ENCODE measurements at places on chromosomes 11 and 22.

DNA sequence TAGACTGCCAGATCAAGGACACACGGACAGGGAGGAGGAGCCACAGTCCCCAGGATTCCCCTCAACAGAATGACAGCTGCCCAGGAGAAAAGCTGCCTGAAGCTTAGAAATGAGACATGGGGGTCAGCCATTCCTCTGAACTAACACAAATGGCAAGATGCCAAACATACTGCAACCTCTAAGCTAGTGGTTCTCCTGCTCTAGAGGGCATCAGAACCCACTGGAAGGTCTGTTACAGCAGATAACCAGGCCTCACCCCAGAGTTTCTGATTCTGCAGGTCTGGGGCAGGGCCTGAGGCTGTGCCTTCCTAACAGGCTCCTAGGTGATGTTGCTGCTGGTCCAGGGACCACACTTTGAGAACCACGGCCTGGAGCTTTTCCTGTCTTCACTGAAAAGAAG is 28.6 kb upstream of the BID start:
- no peak for DNase-seq

- peak; percentile 13 for DNase-seq
Observed at GRCh38 chr11:62805961-62806441, 761 bp upstream of the NXF1 start.

DNA sequence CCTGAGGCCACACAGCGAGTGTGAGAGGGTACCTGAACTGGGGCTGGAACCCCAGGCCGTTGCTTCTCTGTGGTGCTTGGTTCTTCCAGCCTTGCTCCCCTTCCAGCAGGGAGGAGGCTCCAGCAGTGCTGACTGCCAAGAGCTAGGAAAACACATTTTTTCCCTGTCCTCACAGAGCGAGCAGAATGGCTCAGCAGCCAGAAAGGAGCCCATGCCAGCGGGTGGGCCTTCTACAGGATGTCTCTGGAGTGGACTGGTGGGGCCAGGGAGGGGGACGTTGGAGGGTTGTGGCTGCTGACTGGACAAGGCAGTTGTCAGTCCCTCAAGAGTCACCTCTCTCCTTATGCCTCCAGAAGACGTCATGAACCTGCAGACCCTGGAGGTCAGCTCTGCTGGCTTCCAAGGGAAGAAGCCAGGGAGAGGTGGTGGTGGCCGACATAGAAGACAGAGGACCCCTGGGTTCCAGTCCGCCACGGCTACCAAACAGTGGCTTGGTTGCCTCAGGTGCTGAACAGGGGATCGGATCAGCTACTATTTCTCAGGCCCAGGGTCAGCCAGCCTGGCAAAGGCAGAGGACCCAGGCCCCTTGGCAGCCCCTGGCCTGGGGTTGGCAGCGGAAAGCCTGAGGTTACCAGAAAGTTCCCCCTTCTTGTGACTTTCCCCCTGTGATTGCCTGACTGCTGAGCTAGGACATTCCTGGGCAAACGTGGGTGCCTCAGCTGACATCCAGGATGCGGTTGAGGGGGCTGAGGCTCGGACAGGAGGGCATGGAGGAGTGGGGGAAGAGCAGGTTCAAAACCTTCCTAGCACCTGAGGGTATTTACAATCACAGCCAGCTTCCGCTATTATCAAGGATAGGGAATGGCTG is 3.7 kb downstream of the MAFF start:
- peak; percentile 87 for DNase-seq

- DNase-seq, result no peak
Observed at GRCh38 chr22:38564669-38565068, 5.3 kb downstream of the DMC1 start.

GRCh38 chr11:125768336-125769046 is 10.1 kb downstream of the PATE2 start:
- DNase-seq, result no peak

DNA sequence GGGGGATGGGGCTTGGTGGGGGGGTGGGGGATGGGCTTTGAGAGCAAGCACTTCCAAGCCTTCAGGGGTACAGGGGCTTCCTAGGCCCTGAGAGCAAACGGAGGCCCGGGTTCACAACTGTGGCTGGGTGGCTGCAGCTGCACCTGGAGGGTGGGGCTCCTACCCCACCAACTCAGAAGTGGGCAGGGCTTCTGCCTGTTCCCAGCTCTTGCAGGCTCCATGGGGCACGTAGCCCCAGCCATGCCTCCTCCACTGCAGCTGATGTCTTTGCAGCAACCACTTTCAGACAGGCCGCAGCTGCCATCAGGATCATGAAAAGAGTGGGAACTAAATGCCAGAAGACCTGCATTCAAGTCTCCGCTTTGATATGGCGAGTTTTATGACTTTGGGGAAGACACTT is 464.3 kb downstream of the NELL1 start:
- no peak for DNase-seq

DNA sequence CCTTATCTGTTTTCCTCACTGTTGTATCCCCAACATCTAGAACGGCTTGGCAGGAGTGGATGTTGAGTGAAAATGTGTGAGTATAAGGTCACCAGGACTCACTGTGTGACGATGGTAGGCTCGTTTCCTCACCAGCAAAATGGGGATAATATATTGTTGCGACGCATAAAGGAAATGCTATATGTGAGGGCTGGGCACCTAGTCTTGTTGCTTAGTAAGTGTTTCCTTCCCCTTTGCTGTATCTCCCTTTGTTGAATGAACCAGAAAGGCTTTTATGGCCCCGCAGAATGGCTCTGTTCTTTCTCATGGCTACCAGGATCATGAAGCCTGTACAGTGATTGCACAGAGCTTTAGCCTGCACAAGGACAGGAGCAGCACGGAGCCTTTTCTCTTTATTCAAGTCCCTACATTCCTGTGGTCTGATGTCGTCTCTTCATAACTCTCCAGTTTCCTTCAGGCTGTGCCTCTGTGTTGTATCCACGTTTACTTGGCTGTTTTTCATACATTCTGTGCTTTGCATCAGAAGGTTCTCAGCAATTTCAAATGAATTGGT is 5.4 kb downstream of the TNRC6B start:
- peak; percentile 89 for DNase-seq

GRCh38 chr11:88119561-88119960 is 55.7 kb downstream of the RAB38 start:
- DNase-seq, result no peak

GRCh38 chr11:60762851-60763691 is 6.4 kb downstream of the MS4A15 start:
- no peak for DNase-seq

DNA sequence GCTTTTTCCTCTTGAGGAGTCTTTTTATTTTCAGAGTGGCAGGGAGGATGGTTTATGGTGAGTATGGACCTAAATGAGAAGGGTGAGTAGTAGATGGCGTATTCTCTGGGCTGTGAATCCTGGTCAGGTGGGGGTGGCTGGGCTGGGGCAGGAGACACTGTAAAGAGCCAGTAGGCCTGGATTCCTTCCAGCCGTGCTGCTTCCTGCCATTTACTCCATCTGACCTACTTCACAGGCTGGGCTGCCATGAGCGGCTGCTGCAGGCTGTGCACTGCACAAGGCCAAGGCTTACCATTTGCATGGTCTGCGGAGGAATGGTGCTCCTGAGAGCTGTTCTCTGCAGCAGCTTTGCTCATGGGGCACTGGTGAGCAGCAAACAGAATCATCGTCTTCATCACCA is 297.6 kb downstream of the KIRREL3 start:
- no peak for DNase-seq

DNA sequence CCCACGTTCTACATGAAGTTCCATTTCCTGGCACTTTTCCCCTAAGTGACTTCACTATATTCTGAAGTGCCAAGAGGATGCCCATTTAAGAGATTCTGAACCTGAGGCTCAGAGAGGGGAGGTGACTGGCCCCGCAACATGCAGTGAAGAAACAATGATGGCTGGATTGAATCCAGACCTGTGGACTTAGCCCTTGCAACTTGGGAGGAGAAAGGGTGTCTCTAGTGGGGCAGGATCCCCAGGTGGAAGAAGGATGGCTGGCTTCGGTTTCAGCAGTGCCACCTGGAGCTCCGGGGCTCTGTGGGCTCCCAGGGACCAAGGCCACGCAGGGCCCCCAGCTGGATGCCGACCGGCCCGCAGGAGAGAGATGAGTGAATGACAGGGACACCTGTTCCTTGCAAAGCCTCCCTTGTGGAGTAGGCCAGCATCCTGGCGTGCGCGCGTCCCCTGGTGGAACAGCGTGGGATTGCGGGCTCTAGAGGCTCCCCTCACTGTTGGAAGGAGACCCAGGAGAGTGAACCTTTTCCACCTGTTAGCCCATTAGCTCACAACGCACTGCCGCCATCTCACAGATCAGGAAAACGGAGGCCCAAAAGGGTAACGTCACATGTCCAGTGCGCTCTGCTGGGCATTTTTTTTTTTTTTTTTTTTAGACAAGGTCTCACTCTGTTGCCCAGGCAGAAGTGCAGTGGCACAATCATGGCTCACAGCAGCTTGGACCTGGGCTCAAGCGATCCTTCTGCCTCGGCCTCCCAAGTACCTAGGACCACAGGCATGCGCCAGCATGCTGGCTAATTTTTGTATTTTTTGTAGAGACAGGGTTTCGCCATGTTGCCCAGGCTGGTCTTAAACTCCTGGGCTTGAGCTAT is 104.7 kb downstream of the KIAA1671 start:
- DNase-seq, result peak; percentile 50

- DNase-seq, result no peak
Observed at GRCh38 chr11:94217705-94218104, 86.7 kb upstream of the IZUMO1R start.

DNA sequence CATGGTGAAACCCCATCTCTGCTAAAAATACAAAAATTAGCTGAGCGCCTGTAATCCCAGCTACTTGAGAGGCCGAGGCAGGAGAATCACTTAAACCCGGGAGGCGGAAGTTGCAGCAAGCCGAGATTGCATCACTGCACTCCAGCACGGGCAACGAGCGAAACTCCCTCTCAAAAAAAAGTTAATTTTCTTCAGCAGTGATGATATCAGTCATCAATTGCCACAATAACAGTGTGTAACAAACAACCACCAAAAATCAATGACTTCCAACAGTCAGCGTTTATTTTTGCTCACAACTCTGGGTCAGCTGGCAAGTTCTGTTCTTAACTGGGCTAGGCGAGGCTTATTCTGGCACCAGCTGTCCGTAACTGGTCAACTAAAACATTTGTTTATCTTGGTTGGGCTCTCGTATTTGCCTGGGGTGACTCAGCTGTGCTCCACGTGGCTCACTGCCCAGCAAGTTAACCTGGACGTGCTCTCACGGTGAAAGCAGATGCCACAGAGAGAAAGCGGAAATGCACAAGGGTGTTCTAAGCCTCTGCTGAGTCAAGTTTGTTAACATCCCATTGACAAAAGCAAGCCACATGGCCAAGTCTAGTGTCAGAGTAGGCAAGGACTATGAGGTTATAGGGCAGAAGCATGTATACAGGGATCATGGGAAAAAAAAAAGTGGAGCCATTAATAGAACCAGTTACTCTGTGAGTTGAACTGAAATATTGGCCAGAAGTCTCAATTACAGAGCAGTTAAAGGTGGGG is 52.1 kb downstream of the LHFPL7 start:
- DNase-seq, result peak; percentile 99

DNA sequence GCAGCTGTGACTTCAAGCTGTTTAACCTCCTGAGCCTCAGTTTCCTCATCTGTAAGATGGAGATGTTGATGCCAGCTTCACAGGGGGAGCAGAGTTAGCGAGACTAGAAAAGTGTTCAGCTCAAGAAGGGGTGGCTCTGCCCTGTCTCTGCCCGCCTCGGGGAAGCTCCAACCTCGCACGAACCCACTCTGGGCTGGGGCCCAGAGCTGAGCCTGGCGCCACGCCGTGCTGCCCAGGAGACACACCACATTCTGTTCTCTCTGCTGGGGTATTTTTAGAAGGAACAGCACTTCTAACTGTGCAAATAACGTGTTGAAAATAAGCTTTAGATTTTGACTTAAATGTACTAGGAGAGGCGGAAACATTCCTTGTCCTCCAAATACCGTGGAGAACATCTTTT is 74.1 kb downstream of the PHF21B start:
- no peak for DNase-seq

DNA sequence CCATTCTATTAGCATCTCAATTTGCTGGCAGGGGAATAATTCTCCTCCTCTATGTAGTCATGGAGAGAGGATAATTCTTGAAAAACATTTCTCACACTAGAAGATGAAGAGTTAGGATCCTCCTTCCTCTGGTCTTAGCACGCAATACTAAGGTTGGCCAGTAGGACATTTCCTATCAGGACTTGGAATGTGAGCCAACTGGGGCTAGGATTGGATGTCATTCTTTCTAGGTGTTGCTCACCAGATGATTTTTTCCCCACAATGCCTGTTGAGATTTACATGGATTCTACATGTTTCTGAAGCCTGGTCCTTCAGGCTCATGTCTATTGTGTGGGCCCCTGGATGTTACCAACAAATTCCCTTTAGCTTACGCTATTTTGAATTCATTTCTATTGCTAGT is 28.0 kb downstream of the SLN start:
- DNase-seq, result peak; percentile 17

DNA sequence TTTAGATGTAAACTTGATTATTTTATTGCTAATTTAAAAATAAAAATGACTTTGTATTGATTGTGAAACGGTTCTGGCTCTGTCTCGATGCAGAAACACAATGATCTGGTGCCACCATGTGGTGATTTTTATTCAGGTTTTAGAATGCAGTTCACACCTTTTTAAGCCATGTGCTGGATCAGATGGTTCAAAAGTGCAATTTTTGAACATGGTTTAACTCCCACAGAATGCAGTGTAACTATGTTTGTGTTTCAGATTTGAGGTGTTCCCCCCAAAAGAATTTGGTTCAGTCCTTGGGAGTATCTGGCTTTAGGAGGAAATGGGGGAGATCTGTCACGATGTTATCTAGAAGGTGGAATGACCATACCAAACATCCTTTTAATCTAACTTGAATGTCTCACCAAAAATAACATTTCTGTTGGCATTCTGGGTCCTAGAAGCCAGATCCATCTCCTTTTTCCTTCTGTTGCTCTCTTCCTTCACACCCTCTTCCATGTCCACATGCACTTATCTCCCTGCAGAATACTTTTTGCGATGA is 7.9 kb downstream of the MRPL16 start:
- peak; percentile 76 for DNase-seq

- DNase-seq, result no peak
Observed at GRCh38 chr11:103844327-103845215, 191.9 kb upstream of the DDI1 start.

DNA sequence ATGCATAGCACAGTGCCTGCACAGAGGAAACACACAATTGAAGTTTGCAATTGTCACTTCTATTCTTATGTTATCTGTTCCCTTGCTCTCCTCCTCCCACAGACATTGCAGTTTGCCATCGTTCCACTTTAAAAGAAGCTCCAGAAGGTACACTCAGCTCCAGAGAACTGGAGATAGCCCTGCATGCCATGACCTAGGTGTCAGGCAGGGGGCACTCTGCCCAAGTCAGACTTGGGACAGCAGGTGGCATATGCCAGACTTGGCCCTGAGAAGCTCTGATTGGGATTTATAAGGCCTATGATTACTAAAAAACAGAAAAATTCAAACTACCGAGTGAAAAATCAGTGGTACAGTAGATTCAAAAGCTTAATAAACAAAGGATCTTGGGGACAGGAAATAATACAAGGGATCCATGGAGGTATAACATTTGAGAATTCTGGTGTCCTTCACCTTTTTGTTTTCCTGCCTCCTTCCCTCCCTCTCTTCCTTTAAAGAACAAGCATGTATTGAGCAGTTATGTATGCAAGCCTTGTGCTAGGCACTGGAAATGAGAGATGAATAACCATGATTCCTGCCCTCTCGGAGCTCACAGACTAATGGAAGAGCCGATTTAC is 40.0 kb downstream of the TENM4 start:
- peak; percentile 48 for DNase-seq

GRCh38 chr11:67071420-67072284 is 15.0 kb downstream of the RHOD start:
- peak; percentile 72 for DNase-seq

GRCh38 chr22:20196094-20196842 is 45.4 kb upstream of the CCDC188 start:
- DNase-seq, result no peak

GRCh38 chr11:15327786-15328231 is 213.1 kb downstream of the INSC start:
- peak; percentile 51 for DNase-seq

Measured in fibroblast of pulmonary artery (primary cell).